Amniotic stem cell (primary cell): ENCODE measurements at places on chromosomes 7 and 10.

- no peak for DNase-seq
Measured at GRCh38 chr7:129574487-129574886, 37.0 kb upstream of the NRF1 start.

DNA sequence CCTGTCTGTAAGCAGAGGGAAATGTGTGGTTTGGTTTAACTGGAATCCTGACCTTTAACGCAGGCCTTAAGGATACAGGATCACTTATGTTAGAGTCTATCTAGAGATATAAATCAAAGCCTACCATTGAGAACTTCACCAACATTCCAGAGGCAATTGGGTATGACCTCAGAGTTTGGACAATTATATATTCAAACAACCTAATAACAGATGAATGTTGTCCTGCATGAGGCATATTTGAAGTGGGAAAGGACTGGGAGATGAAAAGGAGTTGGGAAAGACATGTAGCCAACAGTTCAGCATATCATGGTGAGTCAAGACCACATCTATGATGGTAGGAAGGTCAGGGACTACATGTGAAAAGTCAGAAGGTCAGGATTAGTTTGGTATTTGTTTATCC, 274.2 kb downstream of the DOCK4 start:
- no peak for DNase-seq

GRCh38 chr10:88262591-88263234, 320.4 kb downstream of the RNLS start:
- no peak for DNase-seq

DNA sequence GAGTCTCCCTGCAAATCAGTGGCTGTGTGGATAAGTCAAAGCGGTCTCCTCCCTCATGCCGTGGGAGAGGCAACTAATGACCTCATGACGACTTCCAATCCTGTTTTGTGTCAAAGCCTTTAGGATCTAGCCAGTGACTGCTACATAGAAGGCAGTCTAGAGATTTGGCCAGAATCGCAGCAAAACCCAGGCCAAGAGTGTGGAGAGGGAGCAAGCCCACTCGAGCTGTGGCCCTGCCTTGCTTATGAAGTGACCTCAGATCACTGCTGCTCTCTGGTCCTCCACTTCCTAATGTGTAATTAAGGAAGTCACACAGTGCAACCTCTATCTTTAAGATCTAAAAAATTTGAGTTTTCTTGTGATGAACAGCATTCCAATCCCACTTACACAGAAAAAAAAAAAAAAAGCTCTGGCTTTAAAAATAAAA, 296.7 kb upstream of the KLF6 start:
- no peak for DNase-seq

GRCh38 chr7:136470179-136470578, 398.3 kb upstream of the CHRM2 start:
- DNase-seq, result no peak

DNA sequence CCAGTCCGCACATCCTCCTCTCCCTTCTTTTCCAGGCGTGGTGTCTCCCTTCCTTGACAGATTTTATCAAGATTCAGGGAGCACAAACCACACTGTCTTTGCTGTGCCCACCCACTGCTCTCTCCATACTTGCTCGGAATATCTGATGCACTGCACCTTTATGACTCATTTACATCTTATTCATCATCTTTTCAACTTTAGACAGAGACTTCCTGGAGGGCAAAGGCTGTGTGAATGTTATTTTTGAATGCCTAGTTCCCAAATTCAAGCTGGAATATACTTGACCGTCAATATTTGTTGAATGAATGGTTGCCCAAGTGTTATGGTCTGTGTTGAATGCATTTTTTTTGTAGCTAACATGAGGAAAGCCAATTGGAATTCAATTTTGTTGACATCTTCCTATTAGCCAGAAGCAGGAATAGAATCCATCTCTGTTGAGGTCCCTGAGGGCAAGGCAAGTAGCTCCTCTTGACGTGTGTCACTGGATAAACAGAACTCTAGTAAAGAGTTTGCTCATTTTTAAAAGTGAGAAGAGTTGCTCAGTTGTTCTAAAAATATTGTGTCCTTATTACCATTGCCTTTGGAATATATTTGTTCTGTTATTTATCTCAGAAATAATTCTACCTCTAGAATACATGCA, 95.0 kb downstream of the KLF6 start:
- DNase-seq, result no peak

- no peak for DNase-seq
Measured at GRCh38 chr10:70130878-70131559, 1.6 kb downstream of the AIFM2 start.

- DNase-seq, result peak; percentile 40
Measured at GRCh38 chr7:128791121-128791971, at the start of gene CCDC136. TSS of gene CCDC136 (plus strand) at chr7:128791968. CDS start at chr7:128792412, 444 bp downstream.

- no peak for DNase-seq
Measured at GRCh38 chr10:34786464-34786863, 28.6 kb downstream of the PARD3 start.

- DNase-seq, result no peak
Measured at GRCh38 chr7:65971021-65971420, 11.0 kb downstream of the GUSB start.

DNA sequence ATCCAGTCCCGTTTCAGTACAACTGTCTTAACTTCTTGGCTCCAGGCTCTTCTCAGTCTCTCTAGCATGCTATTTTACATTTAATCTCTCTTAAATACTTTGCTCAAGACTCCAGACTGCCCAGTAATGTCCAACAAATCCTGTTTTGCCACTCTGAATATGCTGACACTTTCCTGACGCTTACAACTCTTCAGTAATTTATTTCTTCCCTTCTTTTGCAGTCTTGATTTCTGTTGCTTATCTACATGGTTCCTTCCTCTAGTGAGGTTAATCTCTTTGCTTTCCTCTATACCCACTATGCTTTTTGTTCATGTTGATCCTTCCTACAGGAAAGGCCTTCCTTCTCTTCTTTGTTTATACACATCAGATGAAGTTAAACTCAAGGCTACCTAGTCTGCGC, 23.7 kb downstream of the UMAD1 start:
- no peak for DNase-seq

- peak; percentile 62 for DNase-seq
Measured at GRCh38 chr10:4131407-4132215, 346.6 kb upstream of the KLF6 start.

DNA sequence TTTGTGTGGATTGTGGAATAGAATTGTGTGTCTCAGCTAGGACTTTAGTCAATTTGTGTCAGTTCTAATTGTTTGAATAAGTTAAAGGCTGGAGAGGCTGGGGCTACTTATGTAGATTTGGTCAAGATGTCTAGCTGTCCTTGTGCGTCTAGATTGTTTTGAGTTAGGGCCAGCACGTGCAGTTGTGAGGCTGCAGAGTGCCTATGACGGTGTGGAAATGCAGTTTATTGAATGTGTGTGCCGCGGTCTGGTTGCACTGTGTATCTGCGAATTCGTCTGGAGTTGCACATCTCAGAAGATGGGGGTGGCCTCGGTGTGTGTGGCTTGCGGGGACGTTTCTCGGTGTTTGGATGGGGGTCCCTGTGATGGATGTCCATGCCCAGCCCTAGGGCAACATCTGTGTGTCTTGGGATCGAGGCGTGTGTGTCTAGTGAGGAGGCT, 10.2 kb downstream of the EMX2 start:
- no peak for DNase-seq
